ENCODE measurements at places on chromosomes 5 and 9.

DNA sequence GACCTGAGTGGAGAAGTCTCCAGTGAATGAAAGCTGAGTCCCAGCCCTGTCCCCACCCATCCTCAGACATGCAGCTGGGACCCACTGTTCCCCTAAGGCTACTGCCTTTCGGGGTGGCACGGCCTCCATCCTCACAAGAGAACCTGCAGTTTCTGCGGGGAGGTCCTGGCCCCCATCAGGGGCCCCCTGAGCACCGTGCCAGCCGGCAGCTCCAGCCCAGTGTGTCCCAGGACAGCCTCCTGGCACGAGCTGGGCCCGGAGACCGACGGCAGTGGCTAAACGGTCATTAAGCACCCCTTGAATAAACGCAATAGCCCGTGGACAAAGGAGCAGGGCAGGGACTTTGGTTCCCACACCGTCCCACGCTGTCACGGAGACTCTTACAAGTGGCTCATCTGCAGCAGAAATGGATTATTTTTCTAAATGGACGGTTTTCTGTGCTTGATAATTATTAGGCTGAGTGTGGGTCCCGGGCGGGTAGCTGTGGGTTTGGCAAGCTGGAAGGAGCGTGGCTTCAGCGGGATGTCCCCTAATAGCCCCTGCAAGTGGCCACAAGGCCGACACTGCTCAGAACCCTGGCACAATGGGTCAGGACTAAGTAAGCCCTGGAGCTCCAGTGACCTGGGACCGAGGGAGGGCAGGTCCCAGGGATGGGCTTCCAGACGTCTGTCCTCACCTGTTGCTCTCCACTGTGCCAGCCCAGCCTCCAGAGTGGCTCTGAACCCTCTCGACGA lies 17.4 kb downstream of the FAM78A start:
- no peak for DNase-seq

- DNase-seq = no peak
Observed at GRCh38 chr9:135960411-135961276, 529 bp downstream of the UBAC1 start.

- DNase-seq = peak; percentile 16
Observed at GRCh38 chr9:133252301-133253020, 22.5 kb downstream of the ABO start.

DNA sequence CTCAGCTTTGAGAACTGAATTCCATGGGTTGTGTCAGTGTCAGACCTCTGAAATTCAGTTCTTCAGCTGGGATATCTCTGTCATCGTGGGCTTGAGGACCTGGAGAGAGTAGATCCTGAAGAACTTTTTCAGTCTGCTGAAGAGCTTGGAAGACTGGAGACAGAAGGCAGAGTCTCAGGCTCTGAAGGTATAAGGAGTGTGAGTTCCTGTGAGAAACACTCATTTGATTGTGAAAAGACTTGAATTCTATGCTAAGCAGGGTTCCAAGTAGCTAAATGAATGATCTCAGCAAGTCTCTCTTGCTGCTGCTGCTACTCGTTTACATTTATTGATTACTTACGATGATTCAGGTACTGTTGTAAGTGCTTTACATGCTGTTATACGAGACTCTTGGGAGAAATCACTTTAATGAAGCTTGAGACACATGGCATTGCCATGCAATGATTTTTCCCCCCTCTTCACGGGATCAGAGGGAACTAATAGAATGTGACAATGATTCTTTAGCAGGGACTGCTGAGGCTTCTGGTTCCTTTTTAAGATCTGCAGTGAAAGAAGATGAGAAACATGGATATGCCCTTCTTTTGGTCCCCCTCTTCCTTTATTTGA lies 63.8 kb downstream of the PTTG1 start:
- no peak for DNase-seq

DNA sequence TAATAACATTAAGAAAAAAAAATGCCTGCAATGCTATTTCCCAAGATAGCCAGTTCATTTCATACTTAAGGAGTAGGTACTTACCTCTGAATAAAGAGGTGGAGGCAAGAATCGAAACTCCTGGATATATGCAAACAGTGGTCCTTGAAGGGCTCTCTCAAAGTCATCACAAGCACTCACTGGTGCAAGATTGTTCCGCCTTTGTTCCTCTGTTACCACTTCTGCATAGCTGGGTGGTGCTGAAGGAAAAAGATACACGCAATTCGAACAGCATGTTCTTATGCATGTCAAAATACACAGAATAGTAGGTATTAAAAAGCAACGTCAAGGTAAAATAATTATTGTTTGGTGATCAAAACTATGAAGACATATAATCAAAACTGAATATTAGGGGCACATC lies 9.5 kb downstream of the ARRDC3 start:
- DNase-seq = no peak

GRCh38 chr5:64514612-64515011 lies 8.8 kb downstream of the RGS7BP start:
- DNase-seq = no peak

DNA sequence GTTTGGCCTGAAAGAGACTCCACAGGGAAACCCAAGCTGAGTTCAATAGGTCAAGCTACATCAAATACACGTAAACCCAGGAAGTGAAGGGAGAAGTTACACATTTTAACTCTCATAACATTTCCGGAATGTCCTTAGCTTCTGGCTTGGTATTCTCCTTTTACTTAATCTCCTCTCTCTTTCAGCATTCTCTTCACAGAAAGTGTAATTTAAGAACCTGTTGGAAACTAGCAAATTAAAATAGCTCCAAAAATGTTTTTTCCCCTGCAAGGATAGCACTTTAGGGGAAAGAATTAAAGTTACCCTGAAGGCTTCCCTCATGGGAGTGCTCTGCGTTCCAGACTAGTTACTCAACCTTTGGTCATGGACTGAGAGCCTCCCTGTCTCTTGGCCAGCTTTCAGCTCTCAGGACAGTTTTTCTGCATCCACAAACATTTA lies 292.7 kb upstream of the TARS1 start:
- DNase-seq = no peak

DNA sequence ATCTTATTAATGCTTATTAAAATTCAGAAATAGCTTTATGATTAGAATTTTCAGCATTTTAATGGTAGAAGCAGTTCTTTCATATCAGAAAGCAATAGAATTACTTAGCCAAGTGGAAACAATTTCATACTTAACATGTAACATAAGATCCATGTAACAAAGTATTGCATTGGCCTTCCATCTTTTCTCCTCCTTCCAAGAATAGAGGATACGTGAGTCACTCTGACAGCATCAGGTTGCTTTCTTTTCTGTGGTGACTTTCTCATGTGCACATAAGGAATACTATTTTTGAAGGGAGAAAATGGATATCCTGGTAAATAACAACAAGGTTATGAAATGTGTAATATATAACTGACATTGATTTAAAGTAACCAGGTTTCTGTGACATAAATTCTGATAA lies 272.2 kb downstream of the ANXA1 start:
- DNase-seq = no peak

DNA sequence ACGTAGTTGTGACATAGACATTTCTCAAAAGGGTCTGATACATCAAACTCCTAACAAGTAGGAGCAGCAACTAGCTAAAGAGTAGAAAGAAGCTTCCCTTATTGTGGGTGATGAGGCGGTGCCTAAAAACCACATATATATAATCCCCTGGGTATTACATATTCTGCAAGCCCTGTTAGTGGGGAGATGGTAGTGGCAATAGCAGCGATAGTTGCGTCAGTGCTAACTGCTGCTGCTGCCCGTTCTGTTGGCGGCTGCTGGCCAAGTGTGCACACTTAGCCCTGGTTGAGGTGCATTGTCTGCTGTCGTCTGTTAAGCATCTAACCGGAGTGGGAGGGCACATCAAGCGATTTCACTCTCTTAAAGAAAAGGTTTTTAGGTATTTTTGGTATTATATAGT lies 35.8 kb downstream of the VLDLR start:
- DNase-seq = no peak

- DNase-seq = no peak
Observed at GRCh38 chr5:10712574-10713366, 48.3 kb downstream of the DAP start.

DNA sequence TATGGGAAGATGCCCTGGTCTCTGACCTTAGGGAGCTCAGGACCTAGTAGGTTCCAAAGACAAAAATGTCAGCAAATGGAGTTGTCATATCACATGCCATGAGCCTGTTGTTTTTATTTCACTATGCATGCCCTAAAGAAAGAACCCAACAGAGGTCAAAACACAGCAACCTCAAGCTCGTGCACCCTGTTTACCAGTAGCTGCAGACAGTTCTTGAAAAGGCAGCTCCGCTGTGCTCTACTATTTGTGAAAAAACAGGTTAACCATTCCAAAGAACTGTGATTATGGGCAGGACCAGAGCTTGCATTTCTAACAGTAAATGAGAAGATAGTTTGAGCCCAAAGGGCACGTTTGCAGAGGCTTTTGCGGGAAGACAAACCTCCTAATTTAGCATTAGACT lies 22.8 kb downstream of the ITK start:
- DNase-seq = no peak

- no peak for DNase-seq
Observed at GRCh38 chr5:94389515-94389899, 228.9 kb downstream of the KIAA0825 start.

DNA sequence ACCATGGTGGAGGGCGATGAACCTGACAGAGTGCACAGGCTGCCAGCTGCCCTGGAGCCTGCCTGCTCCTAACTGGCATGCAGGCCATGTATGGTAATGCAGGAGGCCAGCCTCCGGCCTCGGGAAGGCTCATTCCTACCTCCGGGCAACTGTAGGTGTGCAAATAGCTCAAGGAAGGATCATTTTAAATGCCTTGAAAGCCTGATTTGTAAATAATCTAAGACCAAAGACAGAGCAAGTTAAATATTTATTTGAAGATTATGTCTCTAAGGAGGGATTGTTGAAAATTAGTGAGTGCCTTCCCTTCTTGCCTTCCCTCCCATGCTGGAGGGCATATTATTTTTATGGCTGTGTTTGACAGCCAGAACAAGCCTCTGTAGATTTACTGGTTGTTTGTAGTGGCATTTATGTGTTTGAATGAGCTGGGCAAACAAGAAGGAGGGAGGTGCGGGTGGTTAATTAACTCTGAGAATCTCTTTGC lies 285.7 kb upstream of the TUT7 start:
- no peak for DNase-seq

GRCh38 chr9:17339156-17339555 lies 204.3 kb downstream of the CNTLN start:
- no peak for DNase-seq

DNA sequence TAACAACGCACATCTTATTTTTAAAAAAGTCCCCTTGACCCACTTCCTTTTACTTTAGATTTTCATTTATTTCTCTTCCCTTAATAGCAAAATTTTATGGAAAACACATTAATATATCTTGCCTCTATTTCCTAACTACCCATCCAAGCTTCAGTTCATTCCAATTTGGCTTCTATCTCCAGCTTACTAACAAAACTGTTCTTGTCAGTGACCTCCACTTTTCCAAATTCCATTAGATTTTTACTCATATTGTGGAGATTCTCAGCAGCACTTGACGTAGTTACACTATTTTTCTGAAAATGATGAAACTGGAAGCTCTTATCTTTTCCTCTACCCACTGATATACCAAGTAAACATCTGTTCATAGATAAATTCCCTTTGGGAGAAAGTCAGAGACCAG lies 46.5 kb upstream of the ADAMTS19 start:
- no peak for DNase-seq

- no peak for DNase-seq
Observed at GRCh38 chr5:67985686-67986387, 229.7 kb upstream of the PIK3R1 start.

DNA sequence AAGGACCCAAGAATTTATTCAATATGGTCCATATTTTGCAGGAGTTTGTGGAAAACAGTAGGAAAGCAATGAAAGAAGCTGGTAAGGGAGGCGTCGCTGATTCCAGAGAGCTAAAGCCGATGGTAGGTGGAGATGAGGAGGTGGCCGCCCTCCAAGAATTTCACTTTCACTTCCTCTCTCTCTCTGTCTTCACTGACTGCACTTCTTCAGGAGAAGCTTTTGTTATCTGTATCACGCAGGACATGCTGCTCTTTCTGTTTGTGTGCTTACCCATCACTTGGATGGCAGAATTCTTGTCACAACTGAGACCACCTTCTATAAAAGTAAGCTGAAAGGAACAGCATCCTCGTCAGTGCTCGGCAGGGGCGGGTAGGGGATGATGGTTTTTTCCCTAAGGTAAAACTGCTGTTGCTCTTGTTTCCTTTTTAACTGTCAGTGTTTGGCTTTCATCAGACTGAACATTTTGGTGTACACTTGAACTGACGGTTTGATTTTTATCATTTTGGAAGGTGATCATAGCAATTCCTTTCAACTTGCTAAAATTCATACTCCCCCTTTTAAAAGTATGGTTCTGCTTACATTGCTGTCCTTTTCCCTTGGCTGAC lies 62.4 kb upstream of the FSD1L start:
- peak; percentile 55 for DNase-seq

GRCh38 chr9:131478421-131478868 lies 24.3 kb upstream of the POMT1 start:
- peak; percentile 51 for DNase-seq

GRCh38 chr5:74431290-74431669 lies 209.2 kb downstream of the ENC1 start:
- no peak for DNase-seq

GRCh38 chr9:129850821-129851550 lies 15.7 kb downstream of the USP20 start:
- DNase-seq = no peak

DNA sequence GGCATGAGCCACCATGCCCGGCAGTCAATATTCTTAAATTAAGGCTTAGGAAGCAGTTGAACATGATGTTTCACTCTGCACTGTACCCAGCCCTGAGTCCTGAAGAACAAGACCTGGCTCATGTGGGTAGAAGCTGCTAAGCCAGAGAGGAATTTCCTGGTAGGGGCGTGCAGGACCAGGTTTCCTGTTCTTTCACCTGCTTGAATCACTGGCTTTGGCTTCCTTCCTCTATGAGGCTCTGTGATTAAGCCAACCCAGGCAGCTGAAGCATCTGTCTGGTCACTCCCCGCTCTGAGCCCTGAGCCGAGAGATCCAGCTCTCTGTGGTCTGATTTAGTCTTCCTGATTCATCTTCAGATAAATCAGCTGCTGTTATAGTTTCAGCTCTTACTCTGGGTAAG lies 29.1 kb downstream of the CFAP77 start:
- DNase-seq = no peak

GRCh38 chr9:124617477-124618141 lies 110.4 kb upstream of the NR5A1 start:
- peak; percentile 72 for DNase-seq

DNA sequence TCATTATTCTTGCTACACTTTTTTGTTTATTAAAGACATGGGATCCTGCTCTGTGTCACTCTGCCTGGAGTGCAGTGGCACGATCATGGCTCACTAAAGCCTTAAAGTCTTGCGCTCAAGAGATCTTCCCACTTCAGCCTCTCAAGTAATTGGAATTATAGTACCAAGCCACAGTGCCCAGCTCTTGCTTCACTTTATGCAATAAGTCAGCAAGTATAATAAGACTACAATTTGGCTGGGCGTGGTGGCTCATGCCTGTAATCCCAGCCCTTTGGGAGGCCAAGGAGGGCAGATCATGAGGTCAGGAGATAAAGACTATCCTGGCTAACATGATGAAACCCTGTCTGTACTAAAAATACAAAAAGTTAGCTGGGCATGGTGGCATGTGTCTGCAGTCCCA lies 5.9 kb downstream of the C9orf153 start:
- DNase-seq = no peak

GRCh38 chr5:179276838-179277395 lies 68.3 kb downstream of the ADAMTS2 start:
- no peak for DNase-seq

- DNase-seq = no peak
Observed at GRCh38 chr9:128729766-128730517, 6.0 kb upstream of the ZDHHC12 start.

- no peak for DNase-seq
Observed at GRCh38 chr9:88530051-88530450, 4.9 kb upstream of the NXNL2 start.

GRCh38 chr9:84945878-84946538 lies 276.5 kb downstream of the NTRK2 start:
- no peak for DNase-seq

Data from GM10248 (cell line).